ENCODE measurements at places on chromosomes 6 and 20.

DNA sequence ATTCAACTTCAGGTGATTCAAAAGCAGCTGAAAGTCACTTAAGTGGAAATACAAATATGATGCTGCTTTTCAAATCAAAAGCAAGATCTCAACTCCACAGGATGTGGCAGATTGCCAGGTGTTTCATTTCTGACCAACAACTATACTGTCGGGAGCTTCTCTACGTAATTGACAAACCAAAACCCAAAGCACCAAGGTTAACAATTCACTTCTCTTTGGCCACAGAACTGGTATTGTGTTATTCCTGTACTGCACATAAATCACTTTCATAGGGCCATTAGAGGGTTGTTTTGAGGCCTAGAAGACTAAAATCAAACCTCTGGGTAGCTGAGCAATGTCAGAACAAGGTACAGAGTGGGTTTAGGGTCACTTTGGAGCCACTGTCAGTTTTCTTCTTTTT is 169.7 kb downstream of the HAO1 start:
- peak; percentile 7 for DNase-seq

GRCh38 chr6:43276577-43277305 is 21.3 kb upstream of the SLC22A7 start:
- DNase-seq: no peak

- no peak for DNase-seq
These were observed 185.7 kb downstream of the BACH2 start for GRCh38 chr6:90110971-90111370.

- no peak for DNase-seq
These were observed 67.4 kb upstream of the BMP6 start for GRCh38 chr6:7658543-7658942.

DNA sequence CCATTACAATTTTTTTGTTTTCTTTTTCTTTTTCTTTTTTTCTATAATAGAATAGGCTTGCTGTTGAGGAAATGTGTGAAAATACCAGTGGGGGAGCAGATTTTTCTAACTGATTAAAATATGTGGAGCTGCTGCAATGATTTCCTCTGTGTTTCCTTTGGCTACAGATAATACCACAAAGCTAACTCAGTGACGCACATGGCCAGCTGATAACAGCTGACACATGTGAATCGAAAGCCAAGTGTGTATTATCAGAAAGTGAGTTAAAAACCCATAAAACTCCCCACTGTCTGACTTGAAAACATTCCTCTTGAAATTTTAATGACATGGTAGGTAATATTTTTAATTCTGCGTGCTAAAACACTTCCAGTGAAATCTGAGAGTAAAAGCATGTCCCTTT is 70.8 kb upstream of the AHI1 start:
- DNase-seq: no peak

GRCh38 chr6:50927800-50928199 is 109.1 kb downstream of the TFAP2B start:
- no peak for DNase-seq

All from epithelial cell of proximal tubule (primary cell).